ENCODE measurements at places on chromosomes 2 and 18. TPM values are rescaled to one million over a fixed set of nuclear protein-coding genes. Genes with fewer than 3 reads are reported as not detected.

The METTL8 gene
- 16.5 TPM for polyA plus RNA-seq

The PROM2 gene
- polyA plus RNA-seq = 1.4 TPM

The TYMS gene
- polyA plus RNA-seq = 177 TPM

The RBM45 gene
- polyA plus RNA-seq = 12.0 TPM

The TUBA3E gene
- polyA plus RNA-seq = 0.70 TPM

The HNMT gene
- polyA plus RNA-seq = 5.0 TPM

The WDR54 gene
- polyA plus RNA-seq = 132 TPM

The TP53I3 gene
- polyA plus RNA-seq = 70.2 TPM

All from cardiac muscle cell (in vitro differentiated cells and primary cell).